ENCODE measurements at places on chromosomes 13 and 19.

DNA sequence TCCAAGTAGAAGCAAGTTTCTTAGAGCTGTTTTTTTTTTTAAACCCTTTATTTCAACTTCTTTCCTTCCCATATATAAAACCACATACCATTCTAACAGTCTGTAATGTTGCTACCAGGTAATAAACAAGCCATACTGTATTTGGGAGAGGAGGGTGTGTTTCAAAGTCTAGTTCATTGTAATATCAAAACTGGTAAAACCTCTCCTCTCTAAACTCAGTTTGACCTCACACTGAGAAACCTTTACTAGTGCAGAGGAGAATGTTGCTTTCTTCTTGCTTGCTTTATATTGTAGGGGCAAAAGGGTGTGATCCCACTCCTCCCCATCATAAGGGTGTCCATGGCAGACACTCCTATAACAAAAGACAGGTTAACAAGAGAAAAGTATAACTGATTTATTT, 155.1 kb downstream of the GGACT start:
- no peaks in the 10 kb centered on the region for H3K27me3 ChIP-seq
- peaks cover 33% of the 10 kb centered on the region for H3K36me3 ChIP-seq
- H3K4me1 ChIP-seq = peaks cover 9% of the 10 kb centered on the region
- no peak for DNase-seq

DNA sequence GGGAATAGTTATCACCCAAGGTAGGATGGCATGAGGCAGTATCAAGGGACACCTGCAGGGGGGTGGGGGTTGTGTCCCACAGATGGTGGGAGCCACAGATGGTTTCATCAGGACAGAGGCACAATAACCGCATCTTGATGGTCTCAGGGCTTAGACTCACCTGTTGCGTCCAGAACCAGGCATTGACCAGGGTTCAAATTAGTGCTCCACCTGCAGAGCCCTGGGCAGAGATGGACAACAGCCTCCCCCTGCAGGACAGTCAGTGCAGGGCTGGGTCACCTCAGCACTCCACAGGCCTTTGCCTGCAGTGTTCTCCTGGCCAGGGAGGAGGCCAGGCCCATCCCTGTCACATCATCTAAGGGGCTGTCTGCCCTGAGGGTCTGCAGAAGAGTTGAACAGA, 14.5 kb upstream of the CEACAM1 start:
- no peak overlapping the region for H3K4me3 ChIP-seq
- no peak for DNase-seq
- peaks cover 4% of the 10 kb centered on the region for H3K27me3 ChIP-seq
- H3K27ac ChIP-seq = no peak overlapping the region
- H3K36me3 ChIP-seq = no peaks in the 10 kb centered on the region
- H3K4me1 ChIP-seq = no peaks in the 10 kb centered on the region

DNA sequence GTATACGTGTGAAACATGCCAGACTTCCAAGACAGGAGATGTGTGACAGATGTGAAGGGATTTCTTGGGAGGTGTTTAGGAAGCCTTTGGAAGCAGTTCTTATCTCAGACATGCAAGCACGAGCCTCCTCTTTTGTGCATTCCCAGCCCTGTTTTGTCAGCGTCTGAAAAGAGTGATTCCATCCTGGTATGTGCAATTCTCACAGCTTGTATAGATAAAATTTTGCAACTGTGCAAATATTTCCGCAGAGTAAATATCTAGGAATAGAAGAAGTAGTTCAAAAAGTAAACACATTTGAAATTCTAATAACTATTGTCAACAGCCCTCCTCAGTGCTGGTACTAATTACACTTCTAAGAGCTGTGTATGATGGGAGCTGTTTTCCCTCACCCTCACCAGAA, 72.3 kb upstream of the C1QTNF9B start:
- no peak overlapping the region for H3K27ac ChIP-seq
- H3K27me3 ChIP-seq = no peaks in the 10 kb centered on the region
- H3K4me3 ChIP-seq = no peak overlapping the region

DNA sequence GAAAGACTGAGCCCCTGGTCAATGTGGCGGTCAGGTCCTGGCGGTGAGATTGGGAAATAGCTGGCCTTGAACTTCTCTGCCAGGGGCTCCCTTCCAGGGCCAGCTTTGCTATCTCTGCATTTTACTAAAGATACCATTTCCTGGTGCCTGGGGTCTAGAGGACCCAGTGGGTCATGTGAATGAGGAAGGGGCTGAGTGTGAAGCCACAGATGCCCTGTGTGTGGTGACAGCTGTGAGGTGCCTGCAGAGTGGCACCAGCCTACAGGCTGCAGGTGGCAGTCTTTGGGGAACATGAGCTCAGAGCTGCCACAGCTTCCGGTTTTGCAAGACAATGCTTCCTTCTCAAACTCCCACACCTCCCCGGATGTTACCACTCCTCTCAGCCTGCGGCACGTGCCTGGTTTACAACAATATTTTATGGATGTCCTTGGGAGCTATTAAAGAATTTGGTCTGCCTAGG, 5.2 kb upstream of the MLNR start:
- no peak overlapping the region for H3K4me3 ChIP-seq
- DNase-seq = no peak
- peaks cover 7% of the 10 kb centered on the region for H3K36me3 ChIP-seq

DNA sequence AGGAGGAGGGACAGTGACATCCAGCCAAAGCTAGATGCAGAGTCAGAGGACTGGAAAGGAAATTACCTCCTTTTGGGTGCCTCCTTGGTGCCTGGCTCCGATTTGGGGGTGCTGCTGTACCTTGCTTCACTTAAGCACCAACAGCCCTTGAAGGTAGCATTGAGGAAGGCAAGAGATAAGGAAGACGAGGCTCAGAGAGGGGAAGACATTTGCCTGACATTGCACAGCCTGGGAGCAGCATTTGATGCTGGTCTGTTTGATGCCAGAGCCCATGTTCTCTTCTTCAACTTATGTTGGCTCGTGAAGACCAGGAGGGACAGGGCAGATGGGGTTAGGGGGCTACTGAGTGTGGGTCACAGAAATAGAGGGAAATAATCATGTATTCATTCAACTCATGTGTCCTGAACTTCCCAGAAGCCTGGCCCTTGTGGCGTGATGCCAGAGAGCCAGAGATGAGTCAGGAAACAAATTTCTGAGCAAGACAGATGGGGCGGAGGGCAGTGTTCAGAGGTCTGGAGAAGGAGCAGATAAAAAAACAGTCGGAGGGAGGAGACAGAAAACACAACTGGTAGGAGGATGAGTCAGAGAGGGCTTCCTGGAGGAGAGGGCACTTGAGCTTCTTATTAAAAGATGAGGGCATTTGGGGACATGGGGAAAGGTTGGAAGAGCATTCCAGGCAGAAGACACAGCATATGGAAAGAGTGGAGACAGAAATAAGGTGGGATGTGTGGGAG, 3.0 kb upstream of the C19orf81 start:
- no peak for DNase-seq
- no peak overlapping the region for H3K27ac ChIP-seq
- H3K4me3 ChIP-seq = no peak overlapping the region
- no peaks in the 10 kb centered on the region for H3K36me3 ChIP-seq

GRCh38 chr13:113948034-113948742, 25.7 kb downstream of the C13orf46 start:
- peaks cover 12% of the 10 kb centered on the region for H3K4me1 ChIP-seq
- peaks cover 66% of the 10 kb centered on the region for H3K36me3 ChIP-seq
- DNase-seq = no peak
- H3K27ac ChIP-seq = no peak overlapping the region
- H3K4me3 ChIP-seq = no peak overlapping the region

GRCh38 chr13:49812812-49813211, 20.3 kb upstream of the KPNA3 start:
- no peaks in the 10 kb centered on the region for H3K4me1 ChIP-seq
- H3K27ac ChIP-seq = no peak overlapping the region
- no peak for DNase-seq
- peaks cover 2% of the 10 kb centered on the region for H3K27me3 ChIP-seq

GRCh38 chr13:34156841-34157365, 339.0 kb downstream of the RFC3 start:
- DNase-seq = peak; percentile 96
- H3K27me3 ChIP-seq = no peaks in the 10 kb centered on the region
- peaks cover 6% of the 10 kb centered on the region for H3K4me1 ChIP-seq
- H3K4me3 ChIP-seq = no peak overlapping the region
- no peaks in the 10 kb centered on the region for H3K36me3 ChIP-seq
- peak overlapping the region; percentile 83 for H3K27ac ChIP-seq
